ENCODE measurements at places on chromosomes 5 and 9.

GRCh38 chr9:137221506-137222111 is 431 bp downstream of the RNF208 start:
- DNase-seq: no peak

GRCh38 chr5:36950586-36951457 is 74.3 kb downstream of the NIPBL start:
- no peak for DNase-seq

DNA sequence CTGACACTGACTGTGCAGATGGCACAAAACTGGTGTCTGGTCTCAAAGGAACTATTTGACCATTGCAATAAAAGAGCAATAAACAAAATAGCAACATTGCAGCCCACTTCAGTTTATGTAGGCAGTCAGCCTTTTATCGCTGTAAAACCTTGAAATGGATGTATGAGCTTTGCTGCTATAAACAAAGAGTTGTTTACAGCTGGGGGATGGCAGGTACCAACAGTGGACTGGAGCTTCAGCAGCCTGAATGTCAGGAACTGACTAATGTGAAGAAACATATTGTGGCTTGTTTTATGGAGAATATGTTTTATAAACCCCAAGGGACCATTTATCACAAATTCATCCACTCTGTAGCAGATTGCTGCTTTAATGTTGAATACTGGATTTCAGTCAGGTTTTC is 78.0 kb downstream of the PTPRD start:
- no peak for DNase-seq

DNA sequence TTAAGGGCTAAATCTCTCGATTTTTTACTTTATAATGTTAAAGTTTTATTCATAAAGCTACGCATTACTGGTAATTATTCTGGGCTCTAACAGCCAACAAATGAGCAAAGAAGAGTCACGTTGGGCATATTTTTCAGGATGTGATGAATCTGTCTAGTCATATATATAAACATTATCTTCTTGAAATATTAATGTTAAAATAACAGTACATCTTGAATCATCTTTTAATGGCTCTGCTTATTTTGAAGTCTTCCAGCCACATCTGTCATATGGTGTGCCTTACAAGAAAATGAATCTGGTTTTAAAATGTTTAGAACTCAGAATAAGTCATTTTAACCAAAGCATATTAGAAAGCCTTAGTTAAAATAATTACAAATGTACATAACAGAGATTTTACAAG is 96.9 kb downstream of the CWC27 start:
- no peak for DNase-seq

DNA sequence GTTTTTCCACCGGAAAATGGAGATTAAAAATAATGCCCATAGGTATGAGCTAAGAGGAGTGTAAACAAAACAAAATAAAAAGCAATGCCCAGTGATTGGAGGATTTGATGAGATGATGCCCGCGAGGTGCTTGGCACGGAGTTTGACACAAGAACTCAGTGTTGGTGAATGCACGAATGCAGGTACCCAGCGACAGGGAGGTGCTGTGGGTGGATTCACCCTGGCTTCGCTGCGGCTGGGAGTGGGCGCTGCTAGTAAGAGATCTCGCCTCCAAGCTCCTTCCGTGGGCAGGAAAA is 526 bp upstream of the STXBP1 start:
- no peak for DNase-seq

GRCh38 chr5:139951296-139951924 is 91.7 kb downstream of the NRG2 start:
- DNase-seq: no peak

- DNase-seq: no peak
These were observed 3.0 kb upstream of the TMEM210 start for GRCh38 chr9:137174722-137175293.

- no peak for DNase-seq
These were observed 8.7 kb upstream of the GFI1B start for GRCh38 chr9:132969783-132970182.

DNA sequence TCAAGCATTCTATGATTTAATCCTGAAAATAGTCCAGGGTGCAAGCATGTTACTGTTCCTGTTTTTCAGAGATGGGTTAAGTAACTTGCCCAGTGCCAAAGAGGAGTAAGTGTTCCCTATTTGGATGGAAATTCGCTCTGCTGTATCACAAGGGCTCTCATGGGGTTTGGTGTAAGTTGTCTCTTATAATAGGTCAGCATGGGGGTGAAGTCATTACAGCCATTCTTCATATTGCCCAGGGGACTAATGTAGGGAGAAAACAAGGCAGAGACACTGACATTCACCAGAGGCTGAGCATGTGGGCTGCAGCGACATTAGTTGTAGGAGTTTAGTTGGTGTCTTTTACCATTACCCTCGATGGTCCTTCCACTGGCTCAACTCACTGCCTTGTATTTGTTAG is 142.1 kb upstream of the GLRA1 start:
- DNase-seq: no peak

- no peak for DNase-seq
These were observed 19.9 kb downstream of the CDC26 start for GRCh38 chr9:113255438-113255837.

- DNase-seq: peak; percentile 12
These were observed 34.1 kb upstream of the PLIN2 start for GRCh38 chr9:19161257-19162025.

- peak; percentile 52 for DNase-seq
These were observed 23.1 kb upstream of the SPTLC1 start for GRCh38 chr9:92138157-92138959.

DNA sequence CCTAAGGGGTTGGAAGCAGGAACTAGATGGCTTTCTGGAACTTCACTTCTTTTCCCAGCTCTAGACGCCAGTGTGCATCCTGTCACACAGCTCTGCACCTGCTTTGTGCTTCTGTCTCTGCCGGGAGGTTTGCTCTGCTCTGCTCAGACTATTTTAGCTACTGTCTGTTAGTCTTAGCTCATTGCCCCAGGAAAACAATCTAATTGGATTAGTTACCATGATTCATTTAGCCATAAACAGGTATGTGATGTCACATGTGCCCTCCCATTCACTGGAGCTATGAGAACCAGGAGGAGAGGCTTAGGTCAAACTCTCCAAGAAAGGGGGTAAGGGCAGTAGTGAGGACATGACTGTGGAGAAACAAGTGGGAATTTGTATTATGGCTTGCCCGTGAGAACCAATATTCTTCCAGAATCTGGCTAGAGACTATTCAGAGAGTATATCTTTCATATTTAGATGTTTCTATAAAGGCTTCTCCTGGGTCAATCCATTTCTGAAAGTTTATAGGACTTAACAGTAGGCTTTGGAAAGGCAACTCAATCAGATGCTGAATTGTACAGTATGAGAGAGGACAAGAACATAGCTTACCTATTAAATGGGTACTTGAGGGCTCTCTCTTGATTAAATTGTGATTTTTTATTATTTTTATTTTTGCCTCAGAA is 22.4 kb upstream of the NREP start:
- no peak for DNase-seq

DNA sequence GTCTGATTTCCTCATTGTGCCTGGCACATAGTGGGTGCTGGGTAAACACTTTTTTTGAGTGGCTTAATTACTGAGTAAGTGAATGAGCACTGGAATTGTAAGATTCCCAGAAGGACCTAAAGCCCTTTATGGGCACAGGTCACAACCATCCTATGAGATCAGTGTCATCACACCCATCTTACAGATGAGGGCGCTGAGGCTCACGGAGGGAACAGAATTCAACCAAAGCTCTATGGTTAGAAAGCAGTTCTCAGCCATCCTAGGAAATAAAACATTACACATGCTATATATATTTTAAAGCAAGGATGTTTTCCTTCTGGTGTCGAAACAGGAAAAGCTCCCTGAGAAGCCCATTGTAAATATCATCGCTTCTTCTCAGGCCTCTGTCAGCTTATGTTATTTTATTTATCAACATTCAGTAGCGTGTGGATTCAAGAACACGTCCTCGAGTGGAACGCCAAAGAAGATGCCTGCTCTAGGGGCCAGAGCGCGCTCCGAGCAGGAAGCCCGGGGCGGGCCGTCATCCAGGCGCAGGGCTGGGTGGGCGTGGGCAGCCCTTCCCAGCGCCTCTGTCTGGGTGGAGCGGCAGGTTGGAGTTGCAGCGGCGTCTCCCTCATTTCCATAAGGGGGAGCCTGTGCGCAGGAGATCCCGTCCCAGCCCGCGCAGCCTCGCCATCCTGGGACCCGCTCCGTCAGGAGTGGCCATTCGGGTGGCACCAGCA is 155.8 kb upstream of the SMIM23 start:
- DNase-seq: no peak

GRCh38 chr5:133694181-133694831 is 82.0 kb upstream of the FSTL4 start:
- no peak for DNase-seq

GRCh38 chr5:153542536-153542935 is 52.1 kb downstream of the GRIA1 start:
- DNase-seq: no peak

- no peak for DNase-seq
These were observed 805.8 kb upstream of the C9orf72 start for GRCh38 chr9:28379082-28379481.

GRCh38 chr9:121354141-121354540 is 15.9 kb downstream of the STOM start:
- no peak for DNase-seq

- DNase-seq: no peak
These were observed 101.6 kb upstream of the SPRY4 start for GRCh38 chr5:142426129-142427014.

DNA sequence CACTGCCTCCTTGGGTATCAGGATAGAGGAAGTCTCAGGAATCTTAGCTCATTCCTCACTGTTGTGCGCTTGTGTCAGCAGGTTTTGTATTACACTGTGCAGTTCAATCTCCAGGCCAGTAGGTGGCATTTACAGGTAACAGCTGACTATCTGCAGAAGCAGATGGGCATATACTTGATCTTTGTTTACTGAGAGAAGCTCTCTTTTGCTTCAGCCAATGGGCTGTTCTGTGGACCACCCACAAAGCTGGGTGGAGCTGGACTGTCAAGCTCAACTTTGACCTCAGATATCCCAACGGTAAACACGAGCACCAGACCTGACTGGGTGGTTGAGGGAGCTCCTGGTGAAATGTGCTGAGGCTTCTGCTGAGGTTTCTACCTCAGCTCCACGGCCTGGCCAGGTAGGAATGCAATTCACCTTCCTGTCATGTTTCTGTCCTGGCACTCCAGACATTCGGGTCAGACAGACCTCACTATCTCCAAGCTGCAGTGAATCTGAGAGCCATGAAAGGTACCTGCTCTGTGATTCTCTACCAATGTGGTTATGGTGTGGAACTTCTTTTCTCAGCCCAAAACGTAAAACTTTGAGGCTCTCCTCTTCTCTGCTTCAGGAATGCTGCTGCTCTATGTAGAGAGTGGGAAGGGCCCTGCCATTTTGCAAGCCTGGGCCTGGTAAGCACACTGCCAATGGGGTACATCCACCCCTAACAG is 167.9 kb upstream of the ACTBL2 start:
- DNase-seq: no peak

DNA sequence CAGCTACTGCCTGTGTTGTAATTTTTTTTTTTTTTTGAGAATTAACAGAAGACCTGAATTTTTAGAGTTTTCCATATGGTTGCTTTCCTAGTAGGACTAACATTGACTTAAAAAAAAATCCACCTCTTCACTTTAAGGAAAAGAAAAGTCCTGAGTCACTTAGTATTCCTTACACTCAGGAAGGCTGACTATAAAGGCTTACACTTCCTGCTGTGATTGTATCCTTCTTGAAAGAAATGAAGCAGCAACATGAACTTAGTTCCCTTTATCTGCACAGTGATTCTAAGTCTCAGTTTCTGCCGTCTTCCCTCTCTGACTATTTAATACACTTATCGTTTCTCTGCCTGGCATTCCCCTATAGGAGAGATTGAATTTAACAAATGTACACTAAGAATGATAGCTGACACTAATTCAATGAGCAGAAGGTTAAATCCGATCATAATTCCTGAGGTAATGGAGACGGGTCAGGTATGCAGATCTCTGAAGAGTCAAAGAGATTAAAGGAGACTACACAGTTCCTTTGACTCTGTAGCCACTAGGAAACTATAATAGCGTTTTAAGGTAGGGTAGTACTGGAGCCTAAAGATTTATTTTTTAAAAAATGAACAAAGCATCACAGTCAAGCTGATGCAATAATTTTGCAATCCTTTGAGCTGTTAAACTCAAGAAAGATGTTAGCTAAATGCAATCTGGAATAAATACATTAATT is 185.1 kb upstream of the ELAVL2 start:
- no peak for DNase-seq

DNA sequence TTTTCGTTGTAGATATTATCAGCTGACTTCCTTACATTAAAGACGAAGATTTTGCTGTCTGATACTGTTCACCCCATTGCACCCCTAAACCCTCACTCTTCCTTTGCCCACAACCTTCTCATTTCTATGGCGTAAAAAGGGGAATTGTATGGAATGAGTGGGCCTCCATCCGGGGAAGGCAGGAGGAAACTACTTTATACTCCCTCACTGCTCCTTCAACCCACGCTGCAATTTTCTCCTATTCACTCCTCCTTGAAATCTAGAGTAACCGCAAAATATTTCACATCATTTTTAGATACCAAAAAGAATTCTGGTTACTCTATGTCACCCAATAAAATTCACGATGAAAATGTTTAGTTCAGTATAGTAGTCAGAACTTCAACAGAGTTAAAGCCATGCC is 330.8 kb downstream of the DIRAS2 start:
- DNase-seq: no peak

DNA sequence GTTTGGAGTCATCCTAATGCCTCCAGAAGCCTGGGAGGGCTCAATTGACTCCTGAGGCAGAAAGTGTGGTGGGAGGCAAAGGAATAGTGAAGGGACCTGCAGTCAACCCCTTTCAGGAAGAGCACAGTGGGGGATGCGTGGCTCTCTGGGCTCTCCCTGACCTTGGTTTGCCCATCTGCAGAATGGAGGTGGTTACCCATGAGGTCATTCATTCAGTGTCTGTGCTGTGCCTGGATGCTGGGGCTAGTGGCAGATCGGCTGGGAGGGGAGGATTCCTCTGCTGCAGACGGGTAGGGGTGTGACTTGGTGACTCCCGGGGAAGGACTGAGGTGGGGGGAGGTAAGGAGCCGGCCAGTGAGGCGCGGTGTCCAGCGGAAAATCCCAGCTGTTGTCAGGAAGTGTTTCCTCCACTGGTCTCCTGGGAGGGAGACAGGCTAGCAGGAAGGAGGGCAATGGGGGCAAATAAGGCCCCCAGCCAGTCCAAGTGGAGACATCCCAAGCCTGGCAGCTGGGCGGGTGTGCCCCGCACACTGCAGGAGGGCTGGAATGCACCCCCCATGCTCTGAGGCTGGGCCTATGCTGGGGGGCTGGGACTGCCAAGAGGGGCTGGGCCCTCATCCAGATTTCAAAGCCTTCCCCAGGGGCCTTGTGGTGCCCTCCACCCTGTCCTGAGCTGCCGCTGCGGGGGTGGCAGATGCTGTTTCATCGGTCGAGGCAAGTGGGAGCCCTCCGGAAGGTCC is 10.9 kb downstream of the CXXC5 start:
- DNase-seq: no peak

DNA sequence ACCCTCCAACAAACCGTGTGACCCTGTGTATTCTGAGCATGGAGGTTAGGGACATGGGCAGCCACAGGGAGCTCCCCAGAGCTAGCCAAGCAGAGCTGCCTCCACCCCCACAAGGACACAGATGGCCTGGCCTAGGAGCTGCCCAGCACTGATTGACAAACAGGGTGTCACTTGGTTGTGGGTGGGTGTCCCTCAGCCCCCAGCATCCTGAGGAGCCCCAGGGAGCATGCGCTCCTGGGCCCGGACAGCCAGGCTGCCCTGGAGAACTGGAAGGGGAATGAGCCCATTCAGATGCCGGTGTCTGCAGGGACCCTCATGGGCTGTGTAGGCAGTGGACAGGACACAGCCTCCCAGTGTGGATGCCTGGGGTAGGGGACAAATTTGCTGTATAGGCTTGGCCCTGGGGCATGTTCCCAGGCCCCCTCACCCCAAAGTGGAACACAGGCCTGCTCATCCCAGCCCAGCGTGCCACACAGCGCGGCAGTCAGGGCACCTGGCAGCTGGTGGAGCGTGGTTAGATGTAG is 124.8 kb upstream of the LMX1B start:
- no peak for DNase-seq

All from stimulated activated CD8-positive, alpha-beta memory T cell treated with anti-CD3 and anti-CD28 coated beads, Interleukin-4, amount 100 ng/mL, for 4 hours (primary cell).